ENCODE measurements at places on chromosomes 13 and 19.

GRCh38 chr13:76019421-76020044 is 383.4 kb downstream of the LMO7 start:
- DNase-seq = no peak

DNA sequence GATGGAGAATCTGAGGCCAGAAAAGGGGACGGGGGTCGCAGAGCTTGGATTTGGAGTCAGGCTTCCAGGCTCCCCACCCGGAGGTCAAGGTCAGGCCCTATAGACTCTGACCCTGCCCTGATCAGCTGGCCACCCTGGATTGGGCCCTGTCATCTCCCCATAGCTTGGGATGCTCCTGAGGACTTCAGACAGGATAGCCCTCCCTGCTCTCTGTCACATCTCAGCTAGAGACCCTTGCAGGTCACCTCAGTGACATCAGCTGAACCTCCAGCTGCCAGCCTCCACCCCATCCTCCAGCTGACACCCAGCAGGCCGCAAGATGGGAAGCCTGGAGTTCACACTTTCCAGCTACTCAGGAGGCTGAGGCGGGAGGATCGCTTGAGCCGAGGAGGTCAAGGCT is 2.8 kb upstream of the TPM4 start:
- DNase-seq = no peak

- DNase-seq = no peak
These were observed 109.5 kb upstream of the MIR17HG start for GRCh38 chr13:91238036-91238435.

DNA sequence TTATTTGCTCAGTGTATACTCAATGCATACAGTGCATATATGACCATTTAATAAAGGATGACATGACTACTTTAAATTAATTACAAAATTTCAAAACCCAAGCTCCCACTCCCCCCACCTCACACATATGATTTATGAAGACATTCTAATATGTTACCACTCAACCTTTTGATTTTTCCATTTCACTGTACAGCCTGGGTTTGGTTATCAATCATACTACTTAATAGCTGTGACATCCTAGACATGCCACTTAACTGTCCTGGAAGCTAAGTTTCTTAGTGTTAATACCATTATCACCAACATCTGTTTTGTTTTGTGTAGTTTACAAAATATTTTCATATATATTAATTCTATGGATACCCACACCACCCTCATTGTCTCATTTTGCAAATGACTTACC is 42.2 kb downstream of the UBL3 start:
- DNase-seq = no peak

GRCh38 chr13:102972191-102972590 is 94.0 kb downstream of the SLC10A2 start:
- DNase-seq = no peak

GRCh38 chr19:46376241-46377153 is 29.6 kb downstream of the PPP5C start:
- DNase-seq = no peak

DNA sequence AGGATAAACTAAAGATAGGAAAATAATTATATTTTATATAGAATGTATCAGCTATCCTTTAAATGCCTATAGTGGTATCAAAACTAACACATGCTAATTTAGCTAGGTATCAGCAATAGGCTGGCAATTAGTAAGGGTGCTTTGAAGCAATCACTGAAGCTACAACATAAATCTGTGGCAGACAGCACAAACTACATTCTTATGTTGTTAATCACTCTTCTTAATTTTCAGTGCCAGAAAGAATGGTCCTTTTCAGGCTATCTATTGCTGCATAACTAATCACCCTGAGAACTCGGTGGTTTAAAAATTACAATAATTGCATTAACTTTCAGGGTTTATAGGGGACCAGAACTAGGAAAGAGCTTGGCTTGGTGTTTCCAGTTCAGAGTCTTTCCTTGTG is 963.1 kb downstream of the EFNB2 start:
- DNase-seq = no peak

GRCh38 chr19:48330012-48330681 is 4.8 kb downstream of the EMP3 start:
- DNase-seq = peak; percentile 56

GRCh38 chr19:10468133-10468532 is 35.0 kb downstream of the KEAP1 start:
- no peak for DNase-seq
